ENCODE measurements at places on chromosomes 4 and X.

- no peak for DNase-seq
Observed at GRCh38 chrX:49995107-49995731, 72.8 kb downstream of the CLCN5 start.

- no peak for DNase-seq
Observed at GRCh38 chrX:134542485-134542884, 82.5 kb downstream of the HPRT1 start.

- no peak for DNase-seq
Observed at GRCh38 chrX:140983730-140984129, 18.7 kb upstream of the SPANXB1 start.

DNA sequence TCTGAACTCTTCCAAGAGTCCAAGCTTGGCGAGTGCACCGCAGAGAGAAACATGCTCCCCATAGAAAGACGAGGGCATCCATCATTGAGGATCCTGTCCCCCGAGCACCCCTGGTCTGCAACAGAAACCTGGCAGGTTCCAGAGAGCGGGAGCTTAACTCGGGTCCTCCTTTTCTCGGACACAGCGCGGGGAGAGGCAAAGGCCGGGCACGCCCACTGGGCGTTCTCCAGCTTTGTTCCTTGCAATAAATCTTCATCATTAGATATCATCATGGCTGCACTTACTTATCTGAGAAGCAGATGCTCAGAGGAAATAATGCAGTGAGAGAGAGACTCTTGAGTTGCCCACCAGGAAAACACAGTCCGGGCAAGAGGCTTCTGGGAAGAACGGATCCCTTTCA is 90.1 kb upstream of the PSAPL1 start:
- DNase-seq = no peak

DNA sequence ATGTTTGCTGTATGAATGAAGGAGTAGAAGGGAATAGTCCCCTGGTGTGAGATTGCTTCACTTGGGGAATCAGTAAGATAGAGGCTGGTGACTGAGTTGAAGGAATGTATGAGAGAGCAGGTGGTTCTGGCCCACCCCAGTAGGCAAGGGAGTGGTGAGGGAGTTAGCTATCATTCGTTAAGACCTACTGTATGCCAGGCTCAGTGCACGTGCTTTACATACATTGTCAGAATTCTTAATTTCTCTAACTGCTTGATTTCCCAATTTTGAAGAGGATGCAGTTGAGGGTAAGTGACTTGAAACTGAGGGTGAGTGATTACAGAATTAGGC is 700 bp downstream of the VMA21 start:
- DNase-seq = no peak

DNA sequence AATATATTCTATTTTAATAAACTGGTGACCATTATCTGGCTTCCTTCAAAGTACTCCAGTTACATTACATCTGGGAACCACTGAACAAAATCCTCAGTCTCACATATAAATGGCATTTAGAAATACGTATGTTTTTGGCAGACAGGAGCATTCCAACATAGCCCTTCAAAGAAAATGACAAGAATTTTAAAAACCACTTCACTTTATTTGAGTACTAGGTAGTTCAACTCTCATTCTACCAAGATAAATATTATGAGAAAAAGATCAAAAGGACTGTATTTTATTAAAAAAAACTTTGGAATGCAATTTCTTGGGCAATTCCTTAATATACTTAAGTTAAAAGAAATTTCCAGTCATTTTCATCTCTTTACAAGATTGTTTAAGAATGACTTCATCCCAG is 17.6 kb downstream of the TNIP3 start:
- no peak for DNase-seq

DNA sequence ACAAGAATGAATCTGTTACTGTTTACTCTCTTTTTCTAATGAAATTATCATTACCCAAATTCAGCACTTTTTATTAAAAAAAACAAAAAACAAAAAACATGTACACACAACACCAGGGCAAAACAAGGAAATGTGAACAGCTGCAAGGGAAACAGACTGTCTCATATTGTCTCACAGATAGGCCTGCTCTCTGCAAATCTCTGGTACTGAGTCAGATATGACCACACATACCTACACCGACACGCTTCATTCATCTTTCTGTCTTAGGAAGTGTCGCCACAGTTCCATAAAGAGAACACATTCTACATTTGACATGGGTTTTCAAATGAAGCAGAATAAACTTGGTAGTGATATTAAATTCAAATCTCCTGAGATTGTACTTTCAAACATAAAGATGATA is 92.2 kb upstream of the GPR34 start:
- DNase-seq = no peak

DNA sequence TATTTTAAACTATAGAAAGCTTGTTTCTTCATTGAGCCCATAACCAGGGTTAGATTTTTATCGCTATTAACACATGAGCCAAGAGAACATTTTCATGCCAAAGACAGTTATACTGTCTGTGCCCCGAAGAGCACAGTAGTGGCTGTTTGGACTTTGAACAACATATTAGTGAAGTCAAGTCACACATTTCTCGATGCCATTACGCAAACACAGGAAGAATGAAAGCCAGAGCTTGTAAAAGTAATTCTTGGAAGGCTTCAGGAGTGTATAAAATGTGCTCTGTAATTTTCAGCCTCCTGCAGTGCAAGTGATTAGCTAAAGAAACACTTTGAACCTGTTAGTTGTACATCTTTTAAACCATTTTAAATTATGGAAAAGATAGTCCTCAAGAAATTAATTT is 590.7 kb upstream of the PITX2 start:
- DNase-seq = no peak

GRCh38 chrX:39459952-39460351 is 637.8 kb downstream of the BCOR start:
- DNase-seq = no peak

DNA sequence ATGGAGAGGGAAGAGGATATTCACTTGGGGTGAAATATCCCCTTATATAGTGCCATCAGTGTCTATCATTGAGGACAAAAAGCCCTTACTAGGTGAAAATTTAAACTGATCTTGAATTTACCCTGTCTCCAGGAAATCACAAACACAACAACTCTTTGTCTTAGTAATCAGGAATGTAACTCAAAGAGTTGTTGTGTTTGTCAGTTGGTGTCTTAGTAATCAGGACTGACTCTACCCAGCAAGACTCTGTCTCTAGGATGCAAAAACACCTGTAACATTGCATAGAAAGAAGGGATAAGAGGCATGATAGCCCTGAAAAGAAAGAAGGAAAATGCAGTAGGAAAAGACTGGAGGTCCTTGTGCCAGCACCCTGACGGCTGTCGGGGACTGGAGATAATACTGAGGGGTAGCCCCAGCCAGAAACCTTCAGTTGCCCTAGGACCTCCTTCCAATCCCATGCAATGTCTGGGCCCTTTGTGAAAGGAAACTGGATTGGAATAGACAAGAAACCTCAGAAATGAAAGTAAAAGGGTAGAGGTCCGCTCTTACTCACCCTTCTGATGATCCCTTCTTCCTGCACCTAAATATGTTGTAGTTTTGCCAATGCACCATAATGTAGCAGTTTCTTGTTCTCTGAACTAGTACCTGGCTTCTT is 45.3 kb downstream of the HMGB2 start:
- no peak for DNase-seq
